ENCODE measurements at places on chromosomes 2 and 18. TPM values are rescaled to one million over a fixed set of nuclear protein-coding genes. Genes with fewer than 3 reads are reported as not detected.

AMER3 gene
- not detected for polyA plus RNA-seq

GFPT1 gene
- 28.9 TPM for polyA plus RNA-seq

SLC4A3 gene
- 6.9 TPM for polyA plus RNA-seq

SCYGR4 gene
- polyA plus RNA-seq: not detected

MC4R gene
- polyA plus RNA-seq: 0.16 TPM

RBM45 gene
- 11.0 TPM for polyA plus RNA-seq

IL1RN gene
- polyA plus RNA-seq: 0.49 TPM

CRYGD gene
- not detected for polyA plus RNA-seq

CHRND gene
- 180 TPM for polyA plus RNA-seq

RPL31 gene
- 3,948 TPM for polyA plus RNA-seq

DNA sequence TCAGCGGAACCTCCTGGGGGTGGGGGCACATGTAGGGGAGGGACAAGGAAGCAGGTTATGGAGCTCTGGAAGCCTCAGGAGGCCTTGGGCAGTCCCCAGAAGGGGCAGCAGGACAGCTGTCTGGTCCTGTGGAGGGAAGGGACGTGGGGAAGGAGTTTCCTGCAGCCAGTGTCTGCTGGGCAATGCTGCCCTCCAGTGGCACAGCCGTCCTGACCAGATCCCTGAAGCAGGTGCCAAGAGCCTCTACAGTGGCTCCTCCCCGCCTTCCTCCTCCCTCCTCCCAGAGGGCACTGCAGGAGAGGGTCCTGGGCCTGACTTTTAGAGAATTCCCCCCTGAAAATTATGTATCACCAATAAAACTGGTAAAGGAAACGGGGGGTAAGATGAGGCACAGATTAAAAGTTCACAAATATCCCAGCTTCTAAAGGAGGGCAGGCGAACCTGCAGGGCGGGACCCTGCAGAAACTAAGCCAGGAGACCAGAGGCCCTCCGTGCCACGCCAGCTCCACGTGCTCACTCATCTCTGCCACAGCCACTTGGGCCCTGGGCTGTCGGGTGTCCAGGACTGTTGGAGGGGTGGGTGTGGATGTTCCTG, 258.5 kb downstream of the TWIST2 start:
- DNase-seq: peak; percentile 16

DNA sequence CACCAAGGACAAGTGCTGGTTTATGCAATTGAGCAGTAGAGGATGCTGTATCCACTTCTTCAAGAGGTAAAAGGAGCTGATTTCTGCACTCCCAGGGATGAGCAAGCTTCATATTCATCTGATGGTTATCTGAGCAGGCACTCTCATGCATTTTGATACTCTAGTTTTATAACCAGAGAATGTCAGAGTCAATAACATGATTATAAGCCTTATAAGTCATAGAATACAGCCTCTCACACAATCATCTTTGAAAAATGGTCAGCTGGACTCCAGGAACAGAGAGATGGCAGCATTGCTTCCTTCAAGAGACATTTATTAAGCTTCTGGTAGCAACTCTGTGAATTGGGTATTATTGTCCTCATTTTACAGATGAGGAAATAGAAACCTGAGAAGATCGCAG, 167.1 kb downstream of the SLC8A1 start:
- DNase-seq: no peak

DNA sequence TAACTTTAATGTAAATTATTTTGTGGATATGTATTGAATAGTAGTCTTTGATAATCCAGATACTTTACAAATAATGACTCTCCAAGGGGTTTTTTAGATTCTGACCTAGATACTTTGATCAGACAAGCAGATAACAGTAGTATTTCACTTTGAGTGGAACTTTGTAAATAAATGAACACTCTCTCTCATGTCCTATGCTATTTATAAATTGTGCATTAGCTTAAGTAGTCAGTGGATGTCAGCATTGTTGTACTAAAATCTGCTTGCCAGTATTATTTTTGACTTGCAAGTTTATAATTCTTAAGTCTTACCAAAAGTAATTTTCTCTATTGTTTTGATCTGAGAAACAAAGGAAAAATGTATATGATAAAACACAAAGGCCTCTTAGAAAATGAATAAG, 1113.1 kb upstream of the NRXN1 start:
- no peak for DNase-seq

DNA sequence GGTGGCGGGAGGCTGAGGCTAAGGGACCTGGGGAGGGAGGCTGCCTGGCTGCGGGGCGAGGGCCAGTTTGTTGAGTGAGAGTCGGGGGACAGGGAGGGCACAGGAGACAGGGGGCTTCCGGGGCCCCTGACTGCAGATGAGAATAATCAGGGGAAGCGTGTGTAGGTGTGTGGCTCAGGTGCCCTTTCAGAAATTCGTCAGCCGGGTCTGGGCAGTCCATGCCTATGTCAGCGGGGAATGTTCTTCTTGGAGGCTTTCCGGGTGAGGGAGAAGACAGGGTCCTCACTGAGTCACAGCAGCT, 52.3 kb upstream of the OTOF start:
- DNase-seq: no peak

GRCh38 chr18:11741505-11742145, 52.6 kb downstream of the GNAL start:
- no peak for DNase-seq

DNA sequence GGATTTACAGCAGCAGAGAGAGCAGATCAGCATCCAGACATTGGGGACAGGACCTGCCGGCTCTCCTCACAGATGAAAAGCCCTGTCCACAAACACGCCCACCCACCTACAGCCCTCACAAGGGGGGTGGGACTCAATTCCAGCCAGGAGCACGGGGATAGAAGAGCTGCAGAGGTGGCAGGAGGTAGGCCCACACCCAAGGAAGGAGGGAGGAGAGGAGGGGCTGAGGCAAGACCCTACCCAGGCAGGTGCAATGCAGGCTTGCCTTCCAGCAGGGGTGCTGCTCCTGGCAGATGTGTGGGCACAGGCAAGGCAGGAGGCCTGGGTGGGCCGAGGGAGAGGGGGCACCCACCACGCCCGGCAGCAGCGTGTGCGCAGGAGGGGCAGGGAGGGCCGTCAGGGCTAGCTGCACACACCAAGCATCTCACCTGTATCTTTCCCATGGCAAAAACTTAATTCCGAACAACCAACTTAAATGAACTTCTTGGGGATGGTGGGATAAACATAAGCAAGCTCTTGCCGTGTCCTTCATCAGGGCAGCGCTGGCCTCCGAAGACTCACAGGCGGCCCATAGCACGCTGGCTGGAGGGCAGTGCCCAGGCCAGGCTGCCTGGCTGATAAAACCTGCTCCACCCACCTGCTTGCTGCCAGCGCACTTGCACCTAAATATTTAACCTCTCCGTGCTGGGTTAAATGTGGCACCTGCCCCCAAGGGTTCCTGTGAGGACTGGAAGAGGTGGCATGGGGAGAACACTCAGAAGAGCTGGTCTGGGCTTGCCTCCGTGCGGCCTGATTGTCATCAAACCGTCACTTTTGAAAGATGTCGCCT, 219.5 kb downstream of the HDAC4 start:
- DNase-seq: no peak

DNA sequence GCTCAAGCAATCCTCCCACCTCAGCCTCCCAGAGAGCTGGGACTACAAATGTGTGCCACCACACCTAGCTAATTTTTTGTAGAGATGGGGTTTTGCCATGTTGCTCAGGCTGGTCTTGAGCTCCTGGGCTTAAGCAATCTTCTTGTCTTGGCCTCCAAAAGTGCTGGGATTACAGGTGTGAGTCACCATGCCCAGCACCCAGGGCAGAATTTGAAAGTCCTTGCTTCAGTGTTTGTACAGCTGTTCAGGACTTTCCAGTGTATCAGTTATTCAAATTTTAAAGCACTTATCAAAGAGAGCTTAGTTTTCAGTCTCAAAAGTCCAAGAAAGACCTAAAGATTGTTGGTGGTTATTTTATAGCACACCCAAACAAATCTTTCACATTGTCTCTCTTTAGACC, 43.6 kb upstream of the VPS54 start:
- DNase-seq: no peak

DNA sequence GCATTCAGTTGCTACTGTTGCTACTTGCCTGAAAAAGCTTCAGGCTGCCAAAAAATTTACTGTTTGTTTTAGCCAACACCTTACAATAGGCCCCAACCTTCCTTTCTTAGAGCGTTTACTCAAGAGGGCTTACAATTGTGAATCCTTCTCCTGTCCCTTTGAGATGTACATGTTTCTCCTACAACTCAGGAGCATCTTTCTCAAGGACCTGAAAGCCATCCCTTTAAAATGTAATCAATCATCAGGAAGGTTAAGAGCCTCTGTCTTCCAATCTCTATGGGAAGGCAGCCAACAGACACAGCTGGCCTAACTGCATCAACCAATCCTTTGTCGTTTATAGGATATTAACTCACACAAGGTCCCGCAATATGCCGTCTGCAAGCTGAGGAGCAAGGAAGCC, 3.4 kb upstream of the IER3IP1 start:
- peak; percentile 45 for DNase-seq

DNA sequence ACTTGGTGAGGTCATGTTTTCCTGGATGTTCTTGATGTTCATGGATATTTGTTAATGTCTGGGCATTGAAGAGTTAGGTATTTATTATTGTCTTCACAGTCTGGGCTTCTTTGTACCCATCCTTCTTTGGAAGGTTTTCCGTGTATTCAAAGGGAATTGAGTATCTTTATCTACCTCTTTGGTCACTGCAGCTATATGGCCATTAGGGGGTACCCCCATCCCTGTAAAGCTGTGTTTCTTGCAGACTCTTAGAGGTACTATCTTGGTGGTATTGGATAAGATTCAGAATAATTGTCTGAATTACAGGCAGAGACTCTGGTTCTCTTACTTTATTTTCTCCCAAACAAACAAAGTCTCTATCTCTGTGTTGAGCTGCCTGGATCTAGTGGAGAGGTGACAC, 401.6 kb upstream of the FSIP2 start:
- no peak for DNase-seq

- DNase-seq: no peak
Measured at GRCh38 chr2:205659922-205660321, 22.4 kb upstream of the NRP2 start.

- no peak for DNase-seq
Measured at GRCh38 chr18:63169853-63170252, 149.7 kb downstream of the BCL2 start.

DNA sequence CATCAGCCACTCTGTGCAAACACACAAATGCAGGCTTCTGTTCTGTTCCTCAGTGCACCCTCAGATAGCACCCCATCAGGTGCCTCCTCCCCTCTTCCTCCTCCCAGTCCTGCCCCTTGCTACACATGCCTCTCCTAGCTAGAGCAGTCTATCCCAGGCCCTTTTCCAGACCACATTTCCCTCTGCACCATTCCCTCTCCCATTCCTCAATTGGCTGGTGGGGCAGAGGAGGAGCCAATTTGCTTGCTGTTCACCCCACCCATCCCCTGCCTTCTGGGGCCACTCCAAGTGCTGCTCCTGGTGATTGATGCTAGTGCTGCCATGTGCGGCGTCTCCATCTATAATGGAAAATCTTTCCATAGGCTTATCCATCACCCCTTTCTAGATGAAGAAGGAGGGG, 5.4 kb downstream of the CFAP65 start:
- no peak for DNase-seq

- no peak for DNase-seq
Measured at GRCh38 chr2:223688094-223688835, 86.1 kb upstream of the SCG2 start.

DNA sequence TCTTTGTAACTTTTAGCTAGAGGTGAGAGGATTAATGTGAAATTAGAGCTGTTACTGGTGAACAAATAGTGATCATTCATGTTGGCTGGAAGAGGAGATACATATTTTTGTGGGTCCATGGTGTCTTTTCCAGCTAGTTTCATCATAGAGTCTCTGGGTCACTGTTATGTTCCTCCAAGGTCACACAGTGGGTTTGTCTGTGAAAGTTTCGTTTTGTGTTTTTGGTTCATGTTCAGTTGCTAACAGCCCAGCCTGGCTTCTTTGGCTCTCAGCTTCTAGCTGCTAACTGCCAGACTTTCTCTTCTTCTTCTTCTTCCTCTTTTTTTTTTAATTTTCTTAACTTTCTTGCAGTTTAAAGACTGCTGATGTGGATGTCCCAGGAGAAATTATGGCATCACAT, 480.0 kb upstream of the SYT4 start:
- DNase-seq: no peak

GRCh38 chr2:100383954-100384353, 33.5 kb downstream of the CHST10 start:
- DNase-seq: no peak

DNA sequence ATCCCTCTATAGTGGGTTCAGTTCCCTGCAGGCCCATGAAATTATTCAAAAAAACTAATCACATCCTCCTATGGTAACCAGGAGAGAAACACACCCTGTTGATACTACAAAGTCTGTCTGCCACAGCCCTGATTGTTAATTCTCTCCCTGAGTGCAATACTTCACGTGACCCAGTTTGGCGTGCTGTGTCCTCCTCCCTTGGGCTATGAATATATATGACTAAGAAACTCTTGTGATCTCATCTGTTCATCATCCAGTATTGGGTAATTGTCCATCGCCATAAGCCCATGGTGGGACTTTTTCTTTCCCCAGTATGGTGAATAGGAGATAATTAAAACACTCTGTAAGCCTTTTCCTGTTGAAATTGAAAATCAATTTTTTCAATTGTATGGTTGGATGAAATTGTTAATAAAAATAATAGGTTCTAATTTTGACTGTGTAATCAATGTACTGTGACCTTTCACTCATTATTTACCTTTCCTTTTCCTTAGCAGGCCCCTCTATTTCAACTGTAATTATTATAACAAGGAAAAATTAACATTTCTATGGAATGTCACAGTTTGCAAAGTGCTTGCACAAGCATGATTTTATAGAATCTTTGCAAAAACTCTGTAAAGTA, 1822.6 kb downstream of the SUCLG1 start:
- no peak for DNase-seq

- no peak for DNase-seq
Measured at GRCh38 chr2:217755027-217755745, 247.6 kb downstream of the TNS1 start.

DNA sequence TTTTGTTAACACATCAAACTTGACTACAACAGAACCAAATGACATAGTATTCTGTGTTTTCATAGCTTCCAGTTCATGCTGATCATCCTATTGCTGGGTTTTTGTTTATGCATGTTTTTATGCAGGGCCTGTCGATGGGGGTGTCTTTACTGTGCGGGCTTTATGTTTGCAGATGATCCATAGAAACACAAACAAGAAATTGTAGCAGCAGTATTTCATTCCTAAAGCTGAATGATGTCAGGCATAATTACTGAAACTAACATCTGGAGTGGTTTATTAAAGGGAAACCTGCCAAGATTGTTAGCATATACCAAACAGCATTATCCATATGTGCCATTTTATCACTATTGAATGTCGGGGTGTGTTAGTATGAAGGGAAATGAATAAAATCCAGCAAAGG, 129.7 kb downstream of the PTPRM start:
- peak; percentile 34 for DNase-seq

DNA sequence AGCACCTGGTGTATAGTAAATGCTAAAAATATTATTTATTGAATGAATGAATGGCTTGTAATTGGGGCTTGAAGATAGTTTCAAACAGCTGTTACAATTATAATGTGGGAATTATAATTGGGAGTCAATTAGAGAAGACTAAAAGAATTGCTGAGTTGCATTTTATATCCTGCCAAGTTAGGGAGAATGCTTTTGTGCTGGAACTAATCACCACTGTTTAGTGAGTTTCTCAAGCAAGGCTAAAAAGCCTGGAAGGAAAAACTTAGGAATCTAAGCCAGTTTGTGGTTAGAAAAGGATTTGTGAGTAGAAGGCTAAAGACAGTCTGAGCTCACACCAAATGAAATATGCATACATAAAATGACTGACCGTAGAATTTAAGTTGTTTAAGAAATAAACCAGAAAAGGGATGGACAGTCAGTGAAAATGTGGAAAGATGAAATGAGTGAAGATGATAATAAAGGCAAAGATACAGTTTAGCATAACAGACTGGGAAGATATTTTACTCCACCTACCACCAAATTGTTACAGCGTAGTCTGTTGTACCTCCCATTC, 647.7 kb upstream of the FSHR start:
- no peak for DNase-seq

Data from forelimb muscle (tissue), 1 donor.